ENCODE measurements at places on chromosomes 3 and 15. TPM values are rescaled to one million over a fixed set of nuclear protein-coding genes. Genes with fewer than 3 reads are reported as not detected.

DNA sequence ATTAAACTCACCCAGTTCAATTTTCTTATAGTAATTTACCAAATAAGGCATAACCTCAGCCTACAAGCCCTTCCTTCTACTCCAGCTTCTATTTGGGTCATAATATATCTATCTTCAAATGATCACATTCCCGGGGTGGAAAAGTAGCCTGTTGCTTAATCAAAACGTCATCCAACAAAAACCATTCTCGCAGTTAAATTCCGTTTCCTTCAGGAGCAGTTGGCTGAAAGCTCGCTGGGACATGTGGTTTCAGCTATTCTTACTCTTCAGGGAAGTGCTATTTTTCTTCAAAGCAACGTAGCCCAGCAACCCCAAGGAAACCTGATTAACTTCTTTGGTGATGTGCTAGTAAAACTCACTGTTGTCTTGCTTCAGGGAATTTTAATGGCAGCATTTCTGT is 59.6 kb downstream of the MAGI1 start:
- DNase-seq = no peak

DNA sequence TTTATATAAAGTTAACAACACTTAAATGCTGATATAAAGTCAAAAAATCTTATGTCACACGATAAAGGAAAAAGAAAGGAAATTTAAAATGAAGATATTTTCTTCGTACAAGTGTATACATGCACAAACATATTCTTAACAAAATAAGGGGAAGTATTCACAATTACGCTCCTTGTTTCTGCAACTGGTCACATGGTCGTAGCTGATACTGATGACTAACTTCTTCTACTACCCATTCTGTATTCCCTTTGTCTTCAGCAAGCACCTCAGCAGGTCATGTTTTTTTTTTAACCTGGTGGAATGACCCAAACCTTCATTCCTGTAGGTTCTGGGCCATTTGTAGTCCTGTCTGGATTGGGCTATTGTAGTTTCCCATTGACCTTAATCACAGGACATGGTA is 30.0 kb upstream of the CMTM8 start:
- DNase-seq = no peak

GRCh38 chr3:25945836-25946235 is 155.9 kb downstream of the OXSM start:
- DNase-seq = no peak

DNA sequence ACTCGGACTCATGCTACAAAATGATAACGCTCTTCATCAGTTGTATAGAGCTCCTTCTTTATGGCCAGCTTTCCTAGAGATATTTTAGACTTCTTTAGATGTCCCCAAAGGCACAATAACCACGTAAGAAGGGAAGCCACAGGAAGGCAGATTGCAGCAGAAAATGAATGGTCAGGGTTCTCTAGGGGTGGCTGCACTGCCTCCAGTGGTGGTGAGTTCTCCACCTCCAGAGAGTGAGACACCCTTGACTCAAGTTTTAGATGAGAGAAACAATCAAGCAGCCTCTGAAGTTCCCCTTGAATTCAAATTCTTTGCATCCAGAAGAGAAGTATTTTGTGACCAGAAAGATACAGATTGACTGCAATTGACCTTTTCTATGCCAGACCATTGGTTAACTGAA is 191.5 kb downstream of the TP63 start:
- DNase-seq = no peak

GRCh38 chr3:29406291-29406832 is 125.5 kb downstream of the RBMS3 start:
- no peak for DNase-seq

DNA sequence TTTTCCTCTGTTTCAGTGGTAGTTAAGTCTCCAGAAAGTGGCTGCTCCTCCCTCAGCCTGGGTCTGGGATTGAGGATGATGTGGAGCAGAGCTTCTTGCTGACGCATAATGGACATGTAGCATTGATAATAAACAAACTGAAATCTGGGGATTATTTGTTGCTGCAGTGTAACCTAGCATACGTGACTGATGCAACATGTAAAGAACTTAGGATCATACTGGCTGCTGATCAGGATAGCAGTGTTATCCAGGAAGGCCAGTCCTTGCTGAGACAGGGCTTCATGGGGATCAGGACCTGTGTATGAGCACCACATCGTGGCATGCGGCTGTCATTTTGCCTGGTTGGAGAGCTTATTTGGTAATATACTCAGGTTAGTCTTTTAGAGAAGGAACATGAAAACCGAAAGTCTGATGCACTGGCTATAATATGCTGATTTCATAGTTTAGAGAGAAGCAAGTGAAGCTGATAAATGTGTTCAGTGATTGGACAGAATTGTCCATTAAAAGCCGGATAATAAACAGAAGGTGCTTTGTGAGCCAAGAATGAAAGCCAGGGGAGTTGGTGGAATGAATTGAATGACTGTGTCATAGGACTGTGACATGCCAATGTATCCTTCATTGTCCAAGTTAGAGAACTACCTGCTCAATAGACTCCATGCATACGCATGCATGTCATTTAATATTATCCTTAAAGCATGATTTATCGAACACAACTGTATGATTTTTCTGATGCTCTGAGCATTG is 4.1 kb downstream of the MINAR1 start:
- DNase-seq = peak; percentile 55

- no peak for DNase-seq
Measured at GRCh38 chr15:49379996-49380395, 43.0 kb upstream of the FGF7 start.

GRCh38 chr15:60969658-60970057 is 259.4 kb downstream of the RORA start:
- peak; percentile 80 for DNase-seq

GRCh38 chr3:44993471-44994205 is 17.6 kb downstream of the EXOSC7 start:
- no peak for DNase-seq

GRCh38 chr3:195911946-195912270 is 3.6 kb upstream of the TNK2 start:
- DNase-seq = no peak

TERC gene
- total RNA-seq = 19.1 TPM

ATP2C1 gene
- 33.0 TPM for total RNA-seq
